Activated CD4-positive, alpha-beta T cell treated with anti-CD3 and anti-CD28 coated beads, Interleukin-2, amount 50 U/mL, for 16 hours (primary cell): ENCODE measurements at places on chromosomes 4 and X.

- DNase-seq, result no peak
Observed at GRCh38 chr4:88858752-88859151, 161.1 kb upstream of the NAP1L5 start.

DNA sequence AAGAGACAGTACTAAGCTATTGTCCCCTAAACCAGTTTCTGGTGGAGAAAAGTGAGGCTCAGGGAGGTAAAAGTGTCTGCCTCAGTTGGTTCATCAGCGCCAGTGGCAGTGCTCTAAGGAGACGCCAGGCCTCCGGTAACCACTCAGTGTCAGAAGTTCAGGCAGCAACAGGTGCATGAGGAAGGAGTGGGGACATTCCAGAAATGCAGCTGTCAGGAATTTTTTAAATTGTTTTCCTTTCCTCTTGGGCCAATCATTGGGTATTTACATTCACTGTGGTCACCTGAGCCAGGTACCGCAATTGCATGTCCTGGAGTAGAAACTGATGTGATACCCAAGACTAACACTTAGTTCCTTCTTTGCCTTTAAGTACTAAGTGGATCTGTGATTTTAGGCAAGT lies 40.2 kb upstream of the HS3ST1 start:
- no peak for DNase-seq

GRCh38 chrX:46561824-46562657 lies 11.5 kb upstream of the CHST7 start:
- DNase-seq, result peak; percentile 58

DNA sequence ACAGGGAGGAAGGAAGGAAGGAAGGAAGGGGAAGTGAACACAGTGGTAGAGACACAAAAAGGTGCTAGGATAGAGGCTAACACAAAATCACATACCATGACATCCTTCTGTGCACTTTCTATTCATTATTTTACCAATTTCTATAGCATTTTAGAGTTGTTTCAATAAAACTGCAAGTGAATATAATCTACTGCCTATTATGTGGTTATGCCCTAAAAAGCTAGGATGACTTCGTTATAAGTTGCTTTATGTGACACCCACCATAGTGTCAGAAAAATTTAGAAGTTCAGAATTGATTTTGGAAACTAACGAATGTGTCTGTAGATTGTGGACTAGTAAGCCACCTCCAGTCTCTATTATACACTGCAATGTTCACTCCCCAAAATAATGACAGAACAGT lies 59.4 kb upstream of the EDNRA start:
- DNase-seq, result no peak

DNA sequence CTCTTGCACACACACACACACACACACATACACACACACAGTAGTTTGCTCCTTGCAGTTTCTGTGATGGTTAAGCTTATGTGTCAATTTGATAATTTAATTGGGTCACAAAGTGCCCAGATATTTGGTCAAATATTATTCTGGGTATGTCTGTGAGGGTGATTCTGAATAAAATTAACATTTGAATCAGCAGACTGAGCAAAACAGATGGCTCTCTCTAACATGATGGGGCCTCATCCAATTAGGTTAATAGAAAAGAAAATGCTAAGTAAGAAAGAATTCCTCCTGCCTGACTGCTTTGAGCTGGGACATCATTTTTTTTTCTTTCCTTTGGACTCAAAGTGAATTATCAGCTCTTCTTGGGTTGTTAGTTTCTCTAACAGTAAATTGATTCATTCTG lies 191.2 kb upstream of the INTU start:
- no peak for DNase-seq

- DNase-seq, result no peak
Observed at GRCh38 chr4:2515830-2516550, 20.5 kb upstream of the FAM193A start.

DNA sequence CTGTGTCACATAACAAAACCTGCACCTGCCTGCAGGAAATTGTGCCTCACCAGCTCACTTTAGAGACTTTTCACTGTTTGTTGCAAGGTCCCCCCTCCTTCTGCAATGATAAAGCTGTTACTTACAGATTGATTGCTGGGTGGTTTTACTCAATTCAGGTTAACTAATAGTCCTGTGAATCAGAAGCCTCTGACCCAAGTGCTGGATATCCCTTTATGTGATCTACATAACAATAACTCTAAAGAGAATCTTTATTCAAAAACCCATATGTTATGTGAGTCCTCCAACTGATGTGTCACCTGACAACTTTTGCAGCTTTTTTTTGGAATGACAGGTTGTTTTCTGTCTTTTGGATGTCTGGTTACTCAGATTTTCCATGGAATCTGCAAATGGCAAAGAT lies 2323.6 kb upstream of the TENM3 start:
- no peak for DNase-seq

GRCh38 chr4:79893456-79893855 lies 179.6 kb downstream of the ANTXR2 start:
- no peak for DNase-seq

GRCh38 chr4:186027405-186027804 lies 41.6 kb upstream of the TLR3 start:
- DNase-seq, result no peak

DNA sequence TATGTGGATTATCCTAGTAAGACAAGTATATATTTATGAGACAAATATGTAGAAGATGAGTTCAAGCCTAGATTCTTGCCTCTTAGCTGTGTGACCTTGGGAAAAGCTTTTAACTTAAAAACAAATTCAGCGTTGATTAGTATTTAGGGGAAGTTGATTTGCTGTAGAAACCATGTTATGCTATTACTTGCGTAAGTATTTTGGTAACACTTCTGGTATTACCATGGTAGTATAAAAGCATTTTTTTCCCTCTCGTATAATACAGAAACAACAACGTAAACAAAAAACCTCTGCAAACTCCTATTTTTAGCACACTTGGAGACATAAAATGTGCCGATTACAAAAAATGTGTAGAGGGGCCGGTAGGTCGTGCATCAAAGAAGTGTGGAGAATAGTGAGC lies 33.2 kb downstream of the STAG2 start:
- DNase-seq, result no peak

- no peak for DNase-seq
Observed at GRCh38 chr4:87213421-87214075, 6.9 kb downstream of the KLHL8 start.

DNA sequence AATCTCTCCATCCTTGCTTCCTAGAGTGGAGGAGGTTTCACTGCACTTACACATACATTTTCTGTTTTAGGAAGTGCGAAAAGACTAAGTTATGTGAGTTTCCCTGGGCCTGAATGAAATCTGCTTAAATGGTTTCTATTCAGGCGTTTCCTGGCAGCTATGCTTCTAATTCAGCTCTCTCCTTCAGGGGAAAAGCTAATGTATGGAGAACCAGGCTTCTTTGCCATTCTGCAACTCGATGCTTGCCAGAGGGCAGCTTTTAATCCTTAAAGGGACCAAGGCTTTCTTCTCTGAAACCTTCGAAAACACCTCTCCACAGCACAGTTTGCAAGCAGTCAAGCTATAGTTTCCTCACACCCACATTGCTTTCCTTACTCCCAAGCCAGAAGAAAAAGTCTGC lies 89.5 kb upstream of the ARX start:
- DNase-seq, result no peak

DNA sequence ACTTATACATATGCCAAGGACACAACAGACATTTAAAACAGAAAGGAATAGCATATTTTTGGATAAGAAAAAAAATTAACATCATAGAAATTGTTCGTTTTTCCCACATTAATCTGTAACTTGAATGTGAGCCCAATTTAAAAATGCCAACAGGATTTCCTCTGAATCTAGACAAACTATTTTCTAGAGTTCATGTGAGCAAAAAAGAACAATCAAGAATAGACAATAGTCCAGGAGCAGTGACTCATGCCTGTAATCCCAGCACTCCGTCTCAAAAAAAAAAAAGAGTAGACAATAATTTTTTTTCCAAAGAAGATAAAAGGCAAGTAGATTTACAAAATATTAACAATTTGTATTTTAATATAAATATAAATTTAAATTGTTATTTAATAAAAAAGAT lies 73.7 kb upstream of the DUSP21 start:
- DNase-seq, result no peak

DNA sequence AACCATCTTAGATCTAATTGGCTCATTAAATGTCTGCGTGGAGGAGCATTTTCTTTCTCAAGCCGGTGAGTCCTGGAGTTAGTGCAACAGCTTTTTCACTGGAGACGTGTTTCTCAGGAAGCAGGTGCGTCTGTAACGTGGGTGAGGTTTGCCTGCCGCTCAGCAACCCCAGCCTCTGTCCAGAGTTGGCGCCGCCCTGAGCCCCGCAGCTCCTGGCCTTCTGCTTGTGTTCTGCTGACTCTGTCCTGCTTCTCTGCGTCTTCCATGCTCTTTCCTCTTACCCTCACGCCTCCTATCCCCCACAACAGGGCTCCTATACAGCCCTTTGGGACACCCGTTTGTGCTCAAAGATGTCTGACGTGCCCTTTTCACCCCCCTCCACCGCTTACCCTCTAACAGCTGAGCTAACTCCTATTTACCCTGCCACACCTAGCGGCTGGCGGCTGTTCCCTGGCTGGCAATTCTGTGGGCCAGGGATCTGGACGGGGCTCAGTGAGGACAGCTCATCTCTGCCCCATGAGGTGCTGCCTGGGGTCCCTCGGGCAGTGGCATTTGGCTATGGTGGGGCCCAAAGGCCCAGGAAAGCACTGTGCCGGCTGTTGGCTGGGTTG lies 18.8 kb downstream of the DOK7 start:
- no peak for DNase-seq

- no peak for DNase-seq
Observed at GRCh38 chr4:157992948-157993839, 179.6 kb downstream of the GASK1B start.

DNA sequence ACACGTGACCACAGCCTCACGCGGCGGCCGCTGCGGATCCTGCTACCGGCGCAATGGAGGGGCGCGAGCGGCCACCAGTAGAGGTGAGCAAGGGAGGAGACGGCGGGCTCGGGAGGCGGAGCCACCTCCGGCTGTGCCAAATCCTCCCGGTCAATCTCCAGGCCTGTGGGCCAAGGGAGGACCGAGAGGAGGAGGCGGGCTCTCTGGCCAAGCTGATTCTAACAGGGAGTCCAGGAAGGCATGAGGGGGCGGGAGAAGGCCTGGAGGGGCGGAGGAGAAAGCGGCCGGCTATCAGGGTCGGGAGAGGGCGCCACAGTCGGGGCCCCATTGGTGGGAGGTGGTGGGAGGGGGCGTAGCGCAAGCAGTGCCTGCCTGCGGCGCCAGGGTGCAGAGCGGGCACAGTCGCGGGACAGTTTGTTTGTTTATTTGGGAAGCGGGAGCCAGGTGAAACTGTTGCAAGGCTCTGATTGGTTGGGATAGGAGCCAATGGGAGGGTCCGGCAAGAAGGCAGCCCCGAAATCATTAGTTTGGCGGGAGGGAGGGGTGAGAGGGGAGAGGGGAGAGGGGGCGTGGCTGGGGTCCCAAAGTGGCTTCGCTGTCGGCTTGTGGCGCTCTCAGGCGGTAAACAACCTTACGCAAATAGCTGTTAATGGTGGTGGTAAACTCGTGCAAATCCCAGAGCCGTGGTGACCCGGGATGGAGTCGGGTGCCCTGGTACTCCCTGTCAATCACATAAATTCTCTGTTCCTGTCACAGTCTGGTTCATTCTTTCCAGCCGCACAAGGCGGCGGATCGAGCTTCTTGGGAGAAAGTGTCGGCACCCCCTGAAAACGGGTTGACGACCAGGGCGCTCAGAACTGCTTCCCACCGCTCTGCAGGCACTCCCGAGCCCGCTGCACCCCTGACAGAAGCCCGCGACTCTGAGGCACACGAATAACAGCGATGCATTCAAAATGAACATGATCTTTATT lies at the start of gene IRS4:
IRS4 (minus strand) TSS at position 55 of the 971 bp plus-strand sequence.
- DNase-seq, result no peak

- no peak for DNase-seq
Observed at GRCh38 chr4:185256446-185256845, 47.0 kb downstream of the SNX25 start.

GRCh38 chrX:123348468-123348867 lies 164.4 kb downstream of the GRIA3 start:
- DNase-seq, result no peak

DNA sequence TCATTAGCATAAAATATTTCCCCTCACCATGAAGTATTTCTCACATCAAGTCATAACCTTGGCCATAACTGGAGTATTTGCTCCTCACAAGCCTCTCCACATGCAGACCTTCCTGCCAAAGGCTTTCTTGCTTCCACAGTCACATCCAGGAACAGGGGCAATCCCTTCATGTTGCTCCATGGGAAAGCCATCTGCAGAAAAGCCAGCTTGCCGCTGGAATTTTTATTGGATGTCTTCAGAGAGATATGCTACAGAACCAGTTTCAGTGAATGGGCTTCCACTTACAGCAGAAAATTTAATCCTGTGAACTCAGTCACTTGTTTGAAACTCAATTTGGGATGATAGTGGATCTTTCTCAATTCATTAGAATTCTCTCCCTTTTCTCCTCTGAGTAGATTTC lies 3.2 kb upstream of the CDKN2AIP start:
- DNase-seq, result no peak

DNA sequence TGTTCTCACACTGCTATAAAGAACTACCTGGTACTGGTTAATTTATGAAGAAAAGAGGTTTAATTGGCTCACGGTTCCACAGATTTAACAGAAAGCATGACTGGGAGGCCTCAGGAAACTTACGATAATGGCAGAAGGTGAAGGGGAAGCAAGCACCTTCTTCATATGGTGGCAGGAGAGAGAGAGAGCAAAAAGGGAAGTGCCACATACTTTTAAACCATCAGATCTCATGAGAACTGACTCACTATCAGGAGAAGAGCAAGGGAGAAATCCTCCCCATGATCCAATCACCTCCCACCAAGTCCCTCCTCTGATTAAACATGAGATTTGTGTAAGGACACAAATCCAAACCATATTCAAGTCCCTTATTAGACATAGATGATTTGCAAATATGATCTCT lies 12.3 kb upstream of the RAP2C start:
- DNase-seq, result no peak
